ENCODE measurements at places on chromosomes 11 and 22.

DNA sequence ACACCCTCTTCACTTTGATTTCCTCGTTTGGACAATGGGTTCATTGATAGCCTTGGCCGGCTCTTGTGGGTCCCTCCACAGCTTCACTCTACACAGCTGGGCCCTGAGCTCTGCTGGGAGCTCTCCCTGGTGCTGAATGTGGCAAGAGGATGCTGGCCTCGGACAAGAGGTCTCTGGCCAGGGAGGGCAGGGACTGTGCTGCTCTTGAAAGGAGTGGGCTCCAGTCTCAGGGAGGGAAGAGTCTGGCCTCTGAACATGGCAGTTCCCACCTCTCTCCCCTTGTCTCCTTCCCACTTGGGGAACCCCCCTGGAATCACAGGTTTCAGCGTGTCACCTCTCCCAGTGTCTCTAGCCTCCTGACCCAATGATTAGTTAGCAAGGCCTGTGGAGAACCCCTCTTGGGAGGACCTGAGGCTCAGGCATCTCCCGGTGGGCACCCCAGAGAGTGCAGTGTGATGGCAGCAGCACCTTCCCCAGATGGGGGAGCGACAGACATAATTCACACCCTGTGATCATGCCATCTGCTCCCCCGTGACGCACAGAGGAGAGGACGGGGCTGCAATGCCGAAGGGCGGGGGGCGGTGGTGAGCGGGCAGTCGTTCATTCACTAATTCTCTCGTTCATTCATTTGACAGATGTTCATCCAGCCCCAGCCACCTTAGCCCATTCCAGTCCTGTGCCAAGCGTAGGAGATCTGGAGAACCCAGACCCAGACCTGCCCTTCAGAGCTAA lies 2.8 kb upstream of the CABP7 start:
- no peak for DNase-seq

GRCh38 chr11:21820176-21820575 lies 372.7 kb upstream of the ANO5 start:
- no peak for DNase-seq

- DNase-seq = no peak
These were observed 77.4 kb downstream of the TRIM29 start for GRCh38 chr11:120060512-120060911.

GRCh38 chr11:26993965-26994457 lies at the start of gene FIBIN:
Gene FIBIN (plus strand): TSS chr11:26994112. CDS start chr11:26994527, 415 bp downstream.
- no peak for DNase-seq

GRCh38 chr11:120186774-120187591 lies 23.8 kb upstream of the OAF start:
- DNase-seq = peak; percentile 4

GRCh38 chr11:11125618-11126017 lies 227.4 kb downstream of the CSNK2A3 start:
- DNase-seq = no peak

GRCh38 chr11:71062199-71062598 lies 190.2 kb downstream of the SHANK2 start:
- no peak for DNase-seq

GRCh38 chr11:57637626-57638004 lies 12.1 kb downstream of the YPEL4 start:
- DNase-seq = no peak

DNA sequence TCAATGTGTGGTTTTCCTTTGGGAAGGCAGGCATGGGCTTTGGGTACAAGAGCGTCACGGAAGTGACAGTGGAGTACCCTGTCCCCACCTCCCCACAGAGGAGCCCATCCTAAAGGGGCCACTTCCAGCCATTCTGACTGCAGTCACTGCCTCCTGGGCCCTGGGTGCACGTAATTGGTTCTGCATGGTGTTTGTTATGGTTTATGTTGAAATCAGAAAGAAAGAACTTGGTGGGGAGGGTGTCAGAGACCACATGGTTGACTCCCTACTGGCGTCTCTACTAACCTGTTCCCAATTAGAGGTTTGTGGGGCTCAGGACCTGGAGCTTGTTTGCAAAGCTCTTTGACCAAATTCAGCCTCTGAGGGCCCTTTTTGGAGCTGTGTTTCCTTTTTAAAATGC lies 40.8 kb downstream of the RIBC2 start:
- no peak for DNase-seq

GRCh38 chr11:33698921-33699320 lies 1.7 kb downstream of the C11orf91 start:
- no peak for DNase-seq

- no peak for DNase-seq
These were observed 1.5 kb downstream of the LSP1 start for GRCh38 chr11:1854132-1854948.
